ENCODE measurements at places on chromosomes 4 and X. TPM values are rescaled to one million over a fixed set of nuclear protein-coding genes. Genes with fewer than 3 reads are reported as not detected.

The IL9R gene
- polyA plus RNA-seq = not detected

The IL13RA1 gene
- polyA plus RNA-seq = 104 TPM

The DMP1 gene
- polyA plus RNA-seq = not detected

The HSFX3 gene
- polyA plus RNA-seq = not detected

The OPRPN gene
- not detected for polyA plus RNA-seq

GRCh38 chrX:70422851-70423341 lies at the start of gene GDPD2:
GDPD2 (plus strand) TSS chrX:70423314; CDS start chrX:70424985, 1,671 bp downstream.
- peak; percentile 49 for DNase-seq

GRCh38 chr4:14768449-14768848 lies 233.8 kb upstream of the CPEB2 start:
- no peak for DNase-seq

DNA sequence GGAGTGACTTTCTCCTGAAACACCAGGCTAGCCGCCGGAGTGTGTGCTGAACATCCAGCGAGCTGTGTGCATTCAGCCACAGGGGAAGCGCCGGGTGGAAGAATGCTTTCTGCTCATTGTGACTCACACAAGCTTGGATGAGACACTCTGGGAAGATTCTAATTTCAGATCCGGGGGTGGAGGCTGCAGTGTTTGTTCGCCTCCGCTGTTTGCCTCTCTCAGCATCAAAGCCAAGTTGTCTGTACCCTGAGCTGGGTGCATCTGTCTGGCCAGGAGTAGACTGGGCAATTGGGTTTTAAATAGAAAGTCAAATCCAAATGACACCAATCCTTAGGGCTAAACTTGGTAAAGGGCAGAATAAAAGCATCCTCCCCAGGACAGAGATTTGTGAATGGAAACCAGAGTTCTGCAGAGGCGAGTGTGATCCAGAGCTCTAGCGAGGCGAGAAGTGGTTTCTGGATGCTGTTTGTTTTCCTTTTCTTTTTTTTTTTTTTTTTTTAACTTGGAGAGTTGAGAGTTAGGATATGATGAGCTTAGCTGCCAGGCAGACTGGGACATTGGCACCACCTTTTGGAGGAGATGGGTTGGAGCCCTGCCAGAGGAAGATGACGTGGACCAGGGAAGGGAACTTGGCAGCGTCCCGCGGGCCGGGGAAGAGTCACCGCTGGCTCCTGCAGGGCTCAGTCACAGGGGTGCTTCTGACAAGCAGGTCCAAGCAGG lies 196.0 kb upstream of the PSAPL1 start:
- peak; percentile 93 for DNase-seq

GRCh38 chr4:120004054-120004453 lies 62.6 kb downstream of the MAD2L1 start:
- no peak for DNase-seq

DNA sequence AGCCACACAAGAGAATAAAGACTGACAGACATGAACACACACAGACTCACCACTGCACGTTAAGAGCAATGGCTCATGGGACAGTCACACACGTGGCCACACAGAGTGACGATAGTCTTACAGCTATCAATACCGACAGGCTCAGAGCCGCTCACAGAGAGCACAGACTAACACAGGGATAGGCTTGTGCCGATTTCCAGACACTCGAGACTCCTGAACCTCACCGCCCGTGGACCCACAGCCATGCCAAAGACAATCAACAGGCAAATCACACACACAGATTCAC lies 716 bp upstream of the SLC38A5 start:
- no peak for DNase-seq

DNA sequence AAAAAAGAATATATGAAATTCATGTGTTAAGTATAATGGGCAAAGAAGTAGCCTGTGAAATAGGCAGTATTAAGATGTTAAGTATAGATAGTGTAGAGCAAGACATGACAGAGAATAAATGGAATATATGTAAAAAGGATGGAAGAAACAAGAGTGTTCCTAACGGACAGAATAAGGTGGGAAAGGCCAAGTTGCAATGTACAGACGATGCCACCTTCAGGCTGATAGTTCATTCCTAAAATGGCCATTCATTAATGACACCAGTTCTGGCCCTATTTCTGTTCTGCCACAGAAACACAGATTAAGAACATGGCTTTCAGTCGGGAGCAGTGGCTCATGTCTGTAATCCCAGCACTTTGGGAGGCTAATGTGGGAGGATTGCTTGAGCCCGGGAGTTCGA lies 4.4 kb upstream of the FAM184B start:
- DNase-seq = no peak

DNA sequence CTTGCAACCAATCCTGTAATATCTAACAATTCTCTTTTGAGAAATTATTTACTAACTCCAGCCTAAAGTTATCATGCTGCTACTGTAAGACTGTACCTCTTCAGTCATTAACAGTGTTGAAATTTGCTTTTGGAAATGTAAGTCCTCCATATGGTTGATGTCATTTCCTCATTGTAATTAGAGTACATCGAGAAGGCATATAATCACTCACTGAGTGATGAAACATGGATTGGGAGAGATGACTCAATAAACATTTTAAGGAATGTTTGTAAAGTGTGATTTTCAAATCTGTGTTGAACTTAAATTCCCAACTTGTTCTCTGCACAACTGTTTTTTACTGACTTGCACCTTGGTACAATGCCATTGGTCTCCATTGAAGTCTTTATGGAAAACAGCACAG lies 61.2 kb downstream of the HMGB2 start:
- DNase-seq = peak; percentile 61

GRCh38 chr4:141802333-141802732 lies 165.9 kb downstream of the IL15 start:
- peak; percentile 52 for DNase-seq
